G401 (cell line): ENCODE measurements at places on chromosomes 3 and 15.
A peak's percentile ranks its signal among the peaks of the same experiment; 100 is the strongest.

- DNase-seq, result no peak
Observed at GRCh38 chr15:62672268-62672667, 370.3 kb upstream of the TPM1 start.

DNA sequence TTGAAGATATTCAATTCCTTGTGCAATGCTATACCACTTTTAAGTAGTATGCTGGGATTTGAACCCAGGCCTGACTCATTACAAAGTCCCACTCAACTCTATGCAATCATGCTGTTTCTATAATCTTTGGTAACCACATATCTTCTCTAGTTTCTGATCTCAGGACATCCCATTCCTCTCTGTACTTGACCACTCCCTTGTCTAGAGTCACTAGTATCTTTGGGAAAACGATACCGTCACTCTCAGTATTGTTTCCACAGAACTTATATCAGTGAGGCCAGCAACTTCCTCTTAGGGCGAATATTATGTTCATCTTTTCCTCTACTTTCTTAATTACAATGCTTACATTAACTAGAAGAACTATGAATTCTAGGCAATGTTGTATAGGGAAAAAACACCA, 137.3 kb upstream of the TSPAN3 start:
- DNase-seq, result no peak

- DNase-seq, result no peak
Observed at GRCh38 chr15:97991972-97992541, 31.6 kb downstream of the ARRDC4 start.

DNA sequence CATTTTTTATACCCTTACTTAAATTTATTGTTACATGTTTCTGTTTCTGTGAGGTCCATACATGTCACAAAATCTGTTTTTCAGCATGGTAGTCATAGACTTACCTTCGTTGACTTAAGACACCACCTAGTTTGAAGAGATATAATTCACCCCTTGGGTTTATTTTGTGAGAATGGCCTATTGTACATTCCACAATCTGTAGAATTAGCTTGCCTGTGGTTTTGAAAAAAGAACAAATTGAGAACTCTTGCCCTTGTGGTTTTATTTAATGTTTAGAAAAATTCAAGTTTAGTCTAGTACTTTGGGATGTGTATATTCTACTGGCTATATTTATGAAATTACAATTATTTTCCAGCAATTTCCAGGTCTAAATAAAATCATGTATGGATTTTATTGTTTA, 31.6 kb downstream of the FILIP1L start:
- DNase-seq, result no peak

DNA sequence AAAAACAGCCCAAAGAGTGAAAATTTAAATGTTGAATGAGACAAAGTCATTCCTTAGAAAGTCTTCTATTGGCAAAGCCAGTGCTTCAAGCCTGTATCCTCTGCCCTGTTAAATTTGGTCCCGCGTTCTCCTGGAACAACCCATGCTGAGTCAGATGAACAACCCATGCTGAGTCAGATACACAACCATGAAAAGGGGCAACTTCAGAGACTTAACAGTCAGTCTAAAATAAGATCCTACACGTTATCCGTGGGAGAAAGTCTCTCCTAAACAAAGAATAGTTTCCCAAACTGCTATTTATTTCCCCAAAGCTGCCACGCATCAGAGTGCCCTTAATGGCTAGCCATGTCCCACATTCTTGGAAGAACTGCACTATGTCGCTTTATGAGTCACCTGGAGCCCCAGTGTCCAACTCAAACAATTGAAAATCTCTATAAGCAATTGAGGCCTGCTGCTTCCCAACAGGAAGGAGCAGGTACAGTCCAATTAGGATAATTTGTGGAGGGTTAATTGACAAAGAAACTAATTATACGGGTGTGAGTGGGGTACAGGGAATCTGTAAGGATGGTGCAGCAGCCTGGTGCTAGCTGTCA, 66.1 kb downstream of the WHAMM start:
- DNase-seq, result no peak

DNA sequence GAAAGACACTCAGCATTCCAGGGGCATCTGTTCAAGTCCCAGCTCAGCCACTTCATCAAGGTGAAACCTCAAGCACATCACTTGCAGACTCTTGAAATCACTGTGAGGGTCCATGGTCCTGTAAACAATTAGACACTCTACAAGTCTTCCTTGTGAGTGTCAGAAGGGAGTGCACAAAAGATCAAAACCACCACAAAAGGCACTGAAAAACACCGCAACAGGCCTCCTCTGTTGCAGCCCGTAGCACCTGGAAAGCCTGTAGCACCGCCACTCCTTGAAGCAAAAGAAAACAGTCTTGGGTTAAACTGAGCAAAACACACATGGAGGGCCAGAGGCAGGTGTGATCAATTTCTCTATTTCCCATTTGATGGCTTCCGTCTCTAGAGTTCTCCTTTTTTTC, 63.8 kb upstream of the SNRK start:
- no peak for DNase-seq

DNA sequence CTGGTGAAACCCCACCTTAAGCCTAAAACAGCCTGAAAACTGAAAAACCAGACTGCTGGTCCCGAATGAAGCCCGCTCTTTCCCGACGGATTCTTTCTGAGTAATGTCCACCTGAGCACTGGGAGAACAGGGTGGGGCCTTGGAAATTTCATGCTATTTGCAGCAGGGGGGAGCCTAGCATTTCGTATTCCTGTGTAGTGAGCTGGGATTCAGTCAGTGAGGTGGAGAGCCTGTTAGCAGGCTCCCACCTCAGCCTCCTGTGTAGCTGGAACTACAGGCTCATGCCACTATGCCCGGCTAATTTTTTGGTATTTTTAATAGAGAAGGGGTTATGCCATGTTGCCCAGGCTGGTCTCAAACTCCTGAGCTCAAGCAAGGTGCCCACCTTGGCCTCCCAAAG, 74.7 kb downstream of the CMTM8 start:
- DNase-seq, result peak; percentile 31

- peak; percentile 86 for DNase-seq
Observed at GRCh38 chr3:187997490-187997889, 156.5 kb upstream of the LPP start.

DNA sequence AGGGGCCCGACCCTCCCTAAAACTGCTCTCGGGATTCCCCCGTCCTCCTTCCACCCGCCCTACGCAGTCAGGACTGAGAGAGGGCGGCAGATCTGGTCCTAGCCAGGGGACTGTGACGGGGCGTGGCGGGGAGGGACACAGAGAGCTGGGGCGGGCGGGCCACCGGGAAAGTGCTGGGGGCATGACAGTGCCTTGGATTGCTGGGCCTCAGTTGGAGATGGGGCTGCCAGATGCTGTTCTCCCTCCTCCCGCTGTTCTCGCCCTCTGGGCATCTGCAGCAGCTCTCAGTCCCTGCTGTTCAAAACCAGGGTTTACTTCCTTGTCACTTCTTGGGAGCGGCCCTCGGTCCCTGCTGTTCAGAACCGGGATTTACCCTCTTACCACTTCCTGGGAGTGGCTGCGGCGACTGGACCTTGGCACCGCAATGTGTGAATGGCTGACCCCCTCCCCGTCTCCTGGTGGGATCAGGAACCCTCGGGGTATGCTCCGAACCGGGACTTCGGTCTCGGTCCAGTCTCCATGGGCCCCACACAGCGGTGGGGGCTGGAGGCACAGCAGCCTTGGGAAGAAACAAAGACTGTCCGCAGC, 1.8 kb upstream of the RPP25 start:
- no peak for DNase-seq

DNA sequence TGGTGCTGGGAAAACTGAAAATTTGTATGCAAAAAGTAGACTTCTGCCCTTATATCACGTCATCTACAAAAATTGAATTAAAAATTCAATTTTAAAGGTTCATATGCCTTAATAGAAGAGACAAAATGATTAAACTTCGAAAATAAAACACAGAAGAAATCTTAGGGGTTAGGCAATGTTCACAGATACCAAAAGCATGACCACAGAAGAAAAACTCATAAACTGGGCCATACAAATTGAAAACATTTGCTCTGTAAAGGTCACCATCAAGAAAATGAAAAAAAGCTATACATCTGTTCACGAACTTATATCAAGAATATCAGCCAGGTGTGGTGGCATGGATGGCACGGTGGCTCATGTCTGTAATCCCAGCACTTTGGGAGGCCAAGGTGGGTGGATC, 245.1 kb downstream of the PCCB start:
- no peak for DNase-seq

DNA sequence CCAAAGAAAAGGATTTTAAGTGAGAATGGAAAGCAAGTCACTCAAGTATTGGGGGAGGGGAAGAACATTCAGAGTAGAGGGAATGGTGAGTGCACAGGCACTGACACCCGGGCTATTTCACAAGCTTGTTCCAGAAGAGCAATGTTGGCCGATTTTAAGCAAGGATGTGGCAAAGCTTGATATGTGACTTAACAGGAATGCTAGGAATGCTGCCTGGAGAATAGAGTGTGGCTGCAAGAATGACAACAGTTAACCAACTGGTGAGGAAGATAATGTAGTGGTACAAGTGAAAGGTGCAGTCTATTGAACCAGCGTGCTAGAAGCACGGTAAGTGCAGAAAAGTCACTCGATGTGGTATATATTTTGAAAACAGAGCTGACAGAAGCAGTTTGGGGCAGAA, 6.2 kb upstream of the CCDC80 start:
- no peak for DNase-seq

DNA sequence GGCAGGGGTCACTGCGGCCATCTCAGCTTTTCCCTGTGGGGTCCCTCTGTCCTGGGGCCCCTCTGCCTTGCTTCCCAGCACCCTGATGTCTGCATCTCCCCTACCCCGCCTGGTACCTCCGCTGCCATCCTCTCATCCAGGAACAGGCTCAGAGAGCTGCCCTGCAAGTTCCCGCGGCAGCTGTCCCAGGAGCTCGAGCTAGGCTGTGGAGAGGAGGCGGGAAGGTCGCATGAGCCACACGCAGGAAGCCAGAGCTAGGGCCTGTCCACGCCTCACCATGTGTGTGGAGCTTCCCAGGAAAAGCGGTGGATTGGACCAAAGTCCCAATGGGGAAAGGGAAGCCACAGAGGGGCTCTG, 12.5 kb downstream of the PLA2G4B start:
- no peak for DNase-seq

- no peak for DNase-seq
Observed at GRCh38 chr3:25897019-25897418, 107.1 kb downstream of the OXSM start.

GRCh38 chr15:78242128-78242527, 7.8 kb upstream of the ACSBG1 start:
- DNase-seq, result no peak

- no peak for DNase-seq
Observed at GRCh38 chr3:131630807-131631206, 128.0 kb upstream of the MRPL3 start.

DNA sequence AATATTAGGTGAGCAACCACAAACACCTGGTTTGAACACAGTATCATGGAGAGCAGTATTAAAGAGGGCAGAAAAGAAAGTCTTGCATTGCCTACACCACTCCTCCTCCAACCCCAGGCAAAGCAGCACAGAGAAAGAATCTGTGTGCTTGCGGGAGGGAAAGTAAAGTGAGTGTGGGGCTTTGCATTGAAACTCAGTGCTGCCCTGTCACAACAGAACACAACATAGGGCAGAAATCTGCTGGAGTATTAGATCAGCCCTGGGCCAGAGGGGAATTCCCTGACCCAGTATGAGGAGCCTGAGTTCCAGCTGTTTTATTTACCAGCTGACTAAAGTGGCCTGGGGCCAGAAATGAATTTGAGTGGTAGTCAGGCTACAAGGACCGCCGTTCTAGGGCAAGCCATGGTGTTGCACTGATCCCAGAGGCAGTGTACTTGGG, 75.5 kb downstream of the SPATA16 start:
- DNase-seq, result no peak

GRCh38 chr3:149623824-149624223, 34.0 kb downstream of the WWTR1 start:
- no peak for DNase-seq

DNA sequence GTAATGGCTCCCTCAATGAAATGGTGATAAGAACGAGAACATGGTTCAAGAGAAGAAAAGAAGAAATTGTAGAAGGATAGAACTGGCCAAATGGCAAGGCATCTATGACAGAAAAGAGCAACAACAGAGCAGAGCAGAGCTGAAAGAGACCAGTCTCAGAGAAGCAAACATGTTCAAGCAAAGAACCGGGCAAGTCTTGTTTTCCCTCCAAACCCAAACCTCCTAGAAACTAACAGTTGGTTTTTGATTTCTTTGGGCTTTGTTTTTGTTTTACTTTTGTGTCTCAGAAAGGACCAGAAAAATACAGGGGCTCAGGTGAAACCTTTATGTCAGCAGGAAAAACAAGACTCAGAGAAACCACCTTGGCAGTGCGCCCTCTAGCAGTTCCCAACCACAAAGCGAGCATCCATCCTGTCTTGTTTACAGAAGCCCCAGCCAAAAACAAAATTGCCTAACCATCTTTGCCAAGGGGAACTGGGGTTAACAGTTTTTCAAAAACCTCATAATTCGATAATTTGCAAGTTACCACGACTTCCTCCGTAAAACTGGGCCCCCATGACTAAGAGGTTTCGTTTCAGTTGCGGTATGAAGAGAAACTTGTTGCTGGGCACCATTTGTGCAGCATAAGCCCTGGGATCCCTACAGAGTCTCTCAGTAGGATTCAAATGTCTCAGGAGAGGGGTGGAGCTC, 159.2 kb upstream of the SLC24A5 start:
- DNase-seq, result no peak

GRCh38 chr15:82298520-82298919, 35.9 kb downstream of the SAXO2 start:
- DNase-seq, result no peak

DNA sequence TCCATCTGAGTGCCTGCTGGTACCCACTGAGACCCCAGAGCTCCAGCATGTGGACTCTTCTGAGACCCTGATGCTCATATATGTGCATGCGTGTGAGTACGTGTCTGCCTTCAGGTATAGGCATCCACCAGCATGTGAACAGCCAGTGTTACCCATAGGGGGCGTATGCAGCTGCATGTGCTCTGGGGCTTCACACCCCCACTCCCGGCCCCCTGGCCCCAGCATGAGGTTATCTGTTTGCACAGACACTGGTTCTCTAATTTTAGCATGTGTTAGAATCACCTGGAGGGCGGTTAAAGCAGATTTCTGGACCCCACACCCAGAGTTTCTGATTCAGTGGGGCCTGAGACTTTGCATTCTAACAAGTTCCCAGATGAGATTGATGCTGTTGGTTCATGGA, 824 bp upstream of the CILP start:
- no peak for DNase-seq

GRCh38 chr3:133899311-133899710, 3.6 kb upstream of the RAB6B start:
- DNase-seq, result no peak

GRCh38 chr3:54510506-54510905, 388.2 kb downstream of the CACNA2D3 start:
- no peak for DNase-seq

GRCh38 chr15:45849136-45849535, 214.3 kb downstream of the SQOR start:
- DNase-seq, result no peak

GRCh38 chr15:55928955-55929354, 64.5 kb downstream of the NEDD4 start:
- DNase-seq, result no peak

- DNase-seq, result no peak
Observed at GRCh38 chr3:145170121-145170520, 990.9 kb downstream of the PLOD2 start.

DNA sequence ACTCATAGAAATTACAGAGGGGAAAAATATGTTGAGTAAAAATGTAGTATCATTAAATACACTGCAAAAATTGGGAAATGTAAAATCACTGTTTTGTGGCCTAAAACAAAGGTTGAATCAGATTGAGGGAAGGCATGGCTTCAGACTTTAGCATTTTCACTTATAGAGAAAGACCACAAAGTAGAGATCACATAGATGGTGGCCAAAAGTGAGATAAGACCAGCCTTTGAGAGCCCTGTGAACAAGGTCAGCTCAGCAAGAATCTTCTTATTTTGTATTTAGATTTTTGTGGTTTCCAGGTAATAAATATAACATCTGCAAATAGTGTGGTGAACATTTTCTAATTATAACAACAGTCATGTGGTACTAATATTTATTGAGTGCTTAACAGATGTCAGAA, 544.8 kb upstream of the DPPA4 start:
- no peak for DNase-seq
